Jurkat, Clone E6-1 (cell line): ENCODE measurements at places on chromosomes 4 and X.

DNA sequence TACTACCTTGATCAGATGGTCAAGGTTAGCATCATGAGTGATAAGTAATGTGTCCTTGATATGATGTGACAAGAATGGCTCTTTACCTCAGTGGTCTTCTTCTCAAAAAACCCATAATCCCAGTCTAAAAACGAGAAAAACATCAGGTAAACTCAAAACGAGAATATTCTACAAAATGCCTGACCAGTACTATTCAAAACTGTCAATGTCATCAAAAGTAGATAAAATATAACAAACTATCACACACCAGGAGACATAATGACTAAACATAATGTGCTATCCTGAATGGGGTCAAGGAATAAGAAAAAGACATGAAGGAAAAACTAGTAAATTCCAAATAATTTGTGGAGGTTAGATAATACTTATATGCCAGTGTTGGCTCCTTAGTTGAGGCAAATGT, 85.2 kb upstream of the PDHA2 start:
- no peak for DNase-seq

- DNase-seq: no peak
These were observed 1001.6 kb upstream of the IGFBP7 start for GRCh38 chr4:58111818-58112217.

- peak; percentile 77 for DNase-seq
These were observed 31.1 kb downstream of the ACOX3 start for GRCh38 chr4:8409264-8410065.

DNA sequence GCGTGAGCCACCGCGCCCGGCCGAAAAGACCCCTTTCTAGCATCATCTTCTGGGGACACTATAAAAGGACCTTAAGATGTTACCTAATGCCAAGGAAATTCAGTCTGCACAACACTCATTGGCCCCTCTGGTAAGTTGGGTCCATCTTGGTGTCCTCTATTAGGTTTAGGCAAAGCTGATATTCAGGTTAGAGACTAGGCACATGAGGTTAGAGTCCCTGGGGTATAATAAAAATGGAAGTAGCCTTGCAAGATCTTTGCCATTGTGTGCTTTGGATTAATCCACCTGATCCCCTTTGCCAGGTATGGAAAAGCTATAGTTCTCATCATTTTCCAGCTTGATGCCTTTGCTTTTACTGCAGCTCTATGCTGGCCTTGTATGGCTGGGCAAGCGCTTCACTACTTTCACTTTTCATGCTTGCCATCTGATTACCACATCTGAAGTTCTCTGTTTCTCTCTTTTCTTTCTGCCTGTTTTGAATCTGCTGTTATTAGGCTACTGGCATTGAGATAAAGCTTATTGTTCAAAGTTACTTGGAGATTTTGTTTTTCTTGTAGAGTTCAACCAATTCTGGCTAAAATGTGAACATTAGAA, 5.4 kb upstream of the ADH4 start:
- DNase-seq: no peak

DNA sequence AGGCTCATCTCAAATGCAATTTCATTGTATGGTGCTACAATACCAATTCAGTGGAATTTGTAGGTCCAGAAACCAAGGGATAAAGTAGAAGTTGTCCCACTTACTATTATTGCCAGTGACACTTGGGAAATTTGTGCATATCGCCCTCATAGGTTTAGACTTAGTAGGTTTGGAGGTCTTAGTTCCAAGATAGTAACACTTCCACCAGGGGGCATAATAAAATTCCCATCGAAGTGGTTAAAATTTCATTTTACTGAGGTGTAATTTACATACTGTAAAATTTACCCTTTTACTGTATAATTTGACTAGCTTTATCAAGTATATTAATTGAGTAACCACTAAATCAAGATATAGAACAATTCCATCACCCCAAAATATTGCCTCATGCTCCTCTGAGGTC, 174.6 kb downstream of the INPP4B start:
- DNase-seq: no peak

GRCh38 chr4:189912170-189912569, 28.5 kb upstream of the FRG1 start:
- peak; percentile 27 for DNase-seq

GRCh38 chrX:132848296-132848970, 110.0 kb downstream of the HS6ST2 start:
- DNase-seq: no peak

- DNase-seq: peak; percentile 32
These were observed 71.0 kb downstream of the PJA1 start for GRCh38 chrX:69093960-69094871.

DNA sequence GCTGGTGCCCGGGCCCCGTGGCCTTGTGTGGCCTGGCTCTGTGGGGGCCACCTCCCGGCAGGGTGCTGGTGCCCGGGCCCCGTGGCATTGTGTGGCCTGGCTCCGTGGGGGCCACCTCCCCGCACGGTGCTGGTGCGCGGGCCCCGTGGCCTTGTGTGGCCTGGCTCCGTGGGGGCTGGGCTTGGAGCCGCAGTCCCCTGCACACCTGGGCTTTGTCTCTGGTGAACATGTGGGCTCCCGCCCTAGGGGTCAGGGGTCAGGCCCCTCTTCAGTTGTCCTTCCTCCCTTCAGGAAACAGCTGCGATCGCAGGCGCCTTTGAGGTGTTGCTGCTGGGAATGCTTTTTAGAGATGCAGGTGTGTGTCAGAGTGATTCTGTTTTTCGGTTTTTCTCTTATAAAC, 17.2 kb downstream of the UVSSA start:
- no peak for DNase-seq

DNA sequence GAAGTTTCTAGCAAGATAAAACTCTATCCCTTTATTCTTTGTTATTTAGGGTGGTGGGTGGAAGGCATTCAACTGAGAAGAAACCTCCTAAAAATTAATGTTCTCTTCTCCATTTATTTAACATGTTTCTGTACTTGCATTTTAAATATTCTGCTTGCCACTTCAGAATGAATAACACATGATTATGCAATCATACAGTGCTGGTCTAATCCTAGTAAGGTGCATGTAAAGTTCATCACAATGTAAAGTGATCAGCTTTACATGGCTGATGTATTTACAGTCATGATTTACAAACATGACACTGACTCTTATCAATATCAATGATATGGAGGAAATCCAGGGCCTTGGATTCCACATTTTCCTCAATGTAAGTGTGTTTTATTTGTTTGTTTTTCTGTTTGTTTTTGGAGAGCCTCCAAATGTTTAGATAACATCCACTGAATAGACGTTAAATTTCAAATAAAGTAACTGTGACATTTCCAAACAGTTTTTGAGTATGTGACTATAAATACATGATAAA, 342.1 kb upstream of the CTSO start:
- no peak for DNase-seq

DNA sequence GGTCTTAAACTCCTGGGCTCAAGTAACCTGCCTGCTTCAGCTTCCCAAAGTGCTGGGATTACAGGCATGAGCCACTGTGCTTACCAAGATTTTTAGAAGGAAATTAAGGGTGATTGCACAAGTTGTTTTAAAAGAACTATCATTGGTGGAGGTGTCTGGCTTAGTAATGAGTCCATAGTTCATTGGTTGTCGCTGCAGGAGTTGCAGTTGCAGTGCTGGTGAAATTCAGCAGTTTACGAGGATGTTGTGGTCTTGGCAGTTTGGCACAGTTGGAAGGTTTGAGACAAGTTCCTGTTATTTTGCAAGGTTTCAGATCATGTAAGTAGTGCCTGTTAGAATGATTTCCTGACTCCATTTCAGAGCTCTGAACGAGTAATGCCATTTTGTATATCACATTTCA, 48.1 kb downstream of the RAB40AL start:
- peak; percentile 28 for DNase-seq

GRCh38 chr4:26937139-26937538, 76.5 kb downstream of the STIM2 start:
- no peak for DNase-seq

DNA sequence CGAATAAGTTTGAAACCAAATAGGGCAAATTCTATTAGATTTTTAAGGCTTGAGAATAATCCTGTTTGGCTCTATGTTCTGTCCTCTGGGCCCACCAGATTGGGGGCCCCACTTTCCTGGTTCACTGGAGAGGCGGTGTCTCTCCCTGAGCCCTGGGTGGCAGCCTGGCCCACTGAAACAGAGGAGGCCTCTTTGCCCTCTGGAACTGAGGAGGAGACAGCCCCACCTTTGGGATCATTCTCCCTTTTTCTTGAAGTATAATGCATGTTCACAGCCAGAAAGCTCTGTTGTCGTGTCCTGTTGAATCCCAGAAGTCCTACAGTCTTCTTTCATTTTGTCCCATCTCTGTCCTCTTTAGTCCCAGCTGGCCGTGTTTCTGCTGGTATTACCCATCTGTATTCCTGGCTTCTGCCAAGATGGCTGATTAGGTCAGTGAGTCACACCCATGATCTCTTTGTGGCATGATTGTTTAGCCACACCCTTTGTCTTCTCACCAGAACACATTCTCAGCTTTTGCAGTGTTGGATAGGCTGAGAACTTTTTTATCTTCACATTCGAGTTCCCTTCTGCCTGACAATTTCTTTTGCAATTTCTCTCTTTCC, 8.1 kb upstream of the TBC1D25 start:
- no peak for DNase-seq

- no peak for DNase-seq
These were observed 23.3 kb downstream of the RNF150 start for GRCh38 chr4:141109983-141110382.

DNA sequence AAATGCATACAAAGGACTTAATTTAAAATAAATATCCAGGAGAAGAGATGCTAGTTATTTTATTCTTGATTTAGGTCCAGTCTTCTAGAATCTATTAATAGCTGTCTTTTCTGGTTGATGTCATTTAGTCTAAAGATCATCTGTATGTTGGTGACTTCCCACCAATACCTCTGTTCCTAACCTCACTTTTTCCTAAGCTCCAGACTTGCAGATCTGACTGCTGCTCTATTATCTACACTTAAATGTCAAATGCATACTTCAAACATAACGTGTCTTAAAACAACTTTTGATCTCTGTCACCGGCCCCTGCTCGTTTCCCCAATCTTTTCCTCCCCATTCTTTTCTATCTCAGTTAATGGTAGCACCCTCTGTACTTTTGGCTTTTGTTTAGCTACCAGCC, 133.3 kb downstream of the STIM2 start:
- DNase-seq: no peak

DNA sequence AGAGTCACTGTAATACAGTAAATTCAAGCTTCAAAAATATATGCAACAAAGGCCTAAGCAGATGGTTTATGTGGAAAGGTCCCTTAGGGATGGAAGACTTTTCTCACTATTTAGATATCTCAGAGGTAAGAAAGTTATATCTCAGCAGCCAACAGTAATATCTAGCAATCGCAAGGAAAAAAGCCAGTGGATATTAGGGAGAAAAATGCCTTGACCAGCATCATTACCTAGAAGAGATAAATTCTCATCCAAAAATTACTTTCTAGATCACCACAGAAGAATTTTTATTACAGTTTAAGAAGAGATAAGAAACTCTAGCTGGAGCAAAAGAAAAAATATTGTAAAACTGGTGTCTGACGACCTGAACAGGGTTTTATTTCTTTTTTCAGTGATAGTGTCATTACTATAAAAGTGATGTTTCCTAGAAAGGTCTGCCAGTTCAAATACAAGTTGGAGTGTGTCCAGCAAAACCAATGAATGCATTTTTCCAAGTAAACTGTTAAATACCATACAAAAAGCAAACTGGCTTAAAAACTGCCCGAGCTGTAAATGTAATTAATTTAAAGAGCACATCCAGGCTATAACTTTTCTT, 100.0 kb downstream of the ATP11C start:
- DNase-seq: no peak

GRCh38 chr4:83651846-83652245, 115.9 kb downstream of the GPAT3 start:
- no peak for DNase-seq

- DNase-seq: peak; percentile 71
These were observed 61.9 kb upstream of the LAS1L start for GRCh38 chrX:65596270-65597034.

GRCh38 chr4:77881460-77882295, 19.0 kb downstream of the MRPL1 start:
- DNase-seq: no peak

GRCh38 chrX:47502316-47503125, 19.5 kb upstream of the ZNF41 start:
- DNase-seq: no peak

DNA sequence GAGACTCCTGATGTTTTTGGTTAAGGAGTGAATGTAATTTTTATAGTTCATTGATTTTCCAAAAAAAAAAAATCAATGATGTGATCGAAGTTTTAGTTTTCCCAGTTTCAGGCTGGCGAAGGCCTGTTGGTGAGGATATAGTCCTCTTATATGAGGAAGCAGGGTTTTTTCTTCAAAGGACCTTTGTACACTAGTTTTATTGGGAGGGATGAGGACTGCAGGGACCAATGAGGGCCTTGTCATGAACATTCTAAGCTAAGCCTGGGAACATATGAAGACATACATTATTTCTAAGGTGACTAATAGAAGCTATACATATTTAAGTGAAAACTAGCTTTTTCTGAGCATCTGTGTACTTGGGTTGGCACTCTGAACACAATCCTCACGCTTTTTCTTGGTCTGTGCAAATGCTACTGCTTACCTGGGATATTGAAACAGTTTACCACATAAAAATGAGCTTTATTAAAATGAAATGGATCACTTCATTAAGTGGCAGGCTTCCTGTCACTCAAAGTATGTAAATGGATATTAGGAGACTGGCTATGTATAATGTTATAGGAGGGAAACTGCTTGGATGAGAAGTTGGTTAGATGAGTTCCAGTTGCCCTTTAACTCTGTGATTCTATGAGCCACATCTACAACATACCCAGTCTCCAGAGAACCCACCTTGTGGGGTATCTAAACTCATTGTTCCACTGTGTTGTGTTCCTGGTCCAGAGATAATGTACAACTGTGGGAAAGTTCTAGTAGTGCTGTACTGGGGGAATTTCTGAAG, 43.5 kb downstream of the SLC4A4 start:
- no peak for DNase-seq

- no peak for DNase-seq
These were observed 176.9 kb upstream of the PRPS2 start for GRCh38 chrX:12614266-12614665.

GRCh38 chr4:118224243-118224829, 128.5 kb downstream of the PRSS12 start:
- peak; percentile 85 for DNase-seq

GRCh38 chr4:69701696-69702095, 48.6 kb upstream of the UGT2A1 start:
- no peak for DNase-seq

- peak; percentile 6 for DNase-seq
These were observed 118.3 kb upstream of the ATOH1 start for GRCh38 chr4:93710101-93710846.

- DNase-seq: no peak
These were observed 135.6 kb upstream of the CXXC4 start for GRCh38 chr4:104630272-104630671.

DNA sequence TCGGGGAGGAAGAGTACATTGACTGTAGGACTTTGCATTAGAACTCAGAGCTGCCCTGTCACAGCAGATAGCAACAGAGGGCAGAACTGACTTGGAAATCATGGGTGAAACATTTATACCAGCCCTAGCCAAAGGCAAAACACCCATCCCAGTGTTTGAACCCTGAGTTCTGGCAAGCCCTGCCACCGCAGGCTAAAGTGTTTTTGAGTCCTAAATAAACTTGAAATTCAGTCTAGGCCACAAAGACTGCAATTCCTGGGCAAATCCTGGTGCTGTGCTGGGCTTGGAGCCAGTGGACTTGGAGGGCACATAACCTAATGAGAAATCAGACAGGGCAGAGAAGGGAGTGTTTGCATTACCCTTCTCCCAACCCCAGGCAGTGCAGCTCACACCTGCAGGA, 1015.7 kb downstream of the FSTL5 start:
- DNase-seq: no peak

- no peak for DNase-seq
These were observed 28.6 kb upstream of the PGM2 start for GRCh38 chr4:37797923-37798322.

- peak; percentile 44 for DNase-seq
These were observed 25.9 kb downstream of the TNIP3 start for GRCh38 chr4:121138039-121138825.
